ENCODE measurements at places on chromosomes 6 and 20. TPM values are rescaled to one million over a fixed set of nuclear protein-coding genes. Genes with fewer than 3 reads are reported as not detected.

Gene MTFR2
- 1.1 TPM for total RNA-seq

Gene MEI4
- total RNA-seq = not detected

Gene TRIM40
- total RNA-seq = not detected

Gene AVP
- not detected for total RNA-seq

Gene RPS18
- 1,453 TPM for total RNA-seq

Gene CEP250
- total RNA-seq = 23.5 TPM

Gene CASS4
- 31.4 TPM for total RNA-seq

Gene PAK5
- 0.27 TPM for total RNA-seq

Gene HLA-DOB
- total RNA-seq = 6.4 TPM

Gene FAM162B
- 14.3 TPM for total RNA-seq

Gene SLC44A4
- 36.9 TPM for total RNA-seq

Gene GRIK2
- 0.07 TPM for total RNA-seq

GRCh38 chr6:43891072-43891870, 121.3 kb downstream of the VEGFA start:
- no peaks in the 10 kb centered on the region for H3K36me3 ChIP-seq
- H3K27ac ChIP-seq = no peak overlapping the region
- H3K27me3 ChIP-seq = no peaks in the 10 kb centered on the region
- H3K4me3 ChIP-seq = no peak overlapping the region

GRCh38 chr6:132728616-132729015, 14.8 kb upstream of the VNN1 start:
- DNase-seq = no peak
- H3K36me3 ChIP-seq = no peaks in the 10 kb centered on the region
- peaks cover 4% of the 10 kb centered on the region for H3K4me1 ChIP-seq
- no peaks in the 10 kb centered on the region for H3K27me3 ChIP-seq
- no peak overlapping the region for H3K4me3 ChIP-seq

- H3K27me3 ChIP-seq = peaks cover 3% of the 10 kb centered on the region
- peaks cover 5% of the 10 kb centered on the region for H3K4me1 ChIP-seq
- no peak overlapping the region for H3K27ac ChIP-seq
- DNase-seq = no peak
- H3K36me3 ChIP-seq = no peaks in the 10 kb centered on the region
- no peak overlapping the region for H3K4me3 ChIP-seq
These were observed 7.2 kb upstream of the ACSS1 start for GRCh38 chr20:25065072-25065624.

DNA sequence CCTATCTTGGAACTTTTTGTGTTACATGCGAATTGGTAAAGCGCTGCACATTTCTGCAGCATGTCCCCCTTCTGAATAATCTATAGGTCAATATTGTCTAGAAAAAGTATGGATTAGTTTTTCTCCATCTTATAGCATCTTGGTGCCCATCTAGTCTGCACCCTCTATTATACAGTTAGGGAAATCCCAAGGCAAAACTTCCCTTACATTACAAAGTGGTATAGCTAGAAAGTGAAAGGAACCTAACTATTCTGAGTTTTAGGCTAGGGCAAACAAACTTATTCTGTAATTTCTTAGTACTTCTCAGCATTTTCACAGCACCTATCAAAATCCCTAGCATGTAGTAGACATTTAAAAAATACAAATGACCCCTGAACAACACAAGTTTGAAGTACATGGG, 133.5 kb upstream of the CCDC28A start:
- no peaks in the 10 kb centered on the region for H3K27me3 ChIP-seq
- no peaks in the 10 kb centered on the region for H3K4me1 ChIP-seq
- DNase-seq = no peak
- no peak overlapping the region for H3K4me3 ChIP-seq

- peaks cover 24% of the 10 kb centered on the region for H3K4me1 ChIP-seq
- peak overlapping the region; percentile 36 for H3K27ac ChIP-seq
- DNase-seq = no peak
- no peaks in the 10 kb centered on the region for H3K36me3 ChIP-seq
- no peak overlapping the region for H3K4me3 ChIP-seq
These were observed 22.9 kb downstream of the BCAS4 start for GRCh38 chr20:50817776-50818172.

DNA sequence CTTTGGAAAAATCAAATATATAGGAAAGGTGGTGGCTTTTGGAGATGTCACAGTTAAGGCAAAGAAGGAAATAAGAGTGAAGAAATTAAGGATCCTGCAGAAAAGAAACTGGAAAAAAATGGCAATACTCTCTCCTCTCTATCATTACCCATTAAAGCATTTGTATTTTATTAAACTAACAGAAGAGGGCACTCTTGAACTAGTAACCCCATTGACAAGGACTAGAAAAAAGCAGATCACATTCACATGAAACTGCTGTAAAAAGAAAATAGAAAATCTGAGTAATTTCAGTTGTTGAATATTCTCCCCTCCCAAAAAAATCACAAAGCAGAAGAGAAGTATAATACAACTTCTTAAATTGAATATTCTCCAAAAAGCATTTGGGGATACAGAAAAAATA, 104.1 kb upstream of the SLC35B3 start:
- H3K27me3 ChIP-seq = no peaks in the 10 kb centered on the region
- no peaks in the 10 kb centered on the region for H3K36me3 ChIP-seq
- H3K4me3 ChIP-seq = no peak overlapping the region
- H3K27ac ChIP-seq = no peak overlapping the region

DNA sequence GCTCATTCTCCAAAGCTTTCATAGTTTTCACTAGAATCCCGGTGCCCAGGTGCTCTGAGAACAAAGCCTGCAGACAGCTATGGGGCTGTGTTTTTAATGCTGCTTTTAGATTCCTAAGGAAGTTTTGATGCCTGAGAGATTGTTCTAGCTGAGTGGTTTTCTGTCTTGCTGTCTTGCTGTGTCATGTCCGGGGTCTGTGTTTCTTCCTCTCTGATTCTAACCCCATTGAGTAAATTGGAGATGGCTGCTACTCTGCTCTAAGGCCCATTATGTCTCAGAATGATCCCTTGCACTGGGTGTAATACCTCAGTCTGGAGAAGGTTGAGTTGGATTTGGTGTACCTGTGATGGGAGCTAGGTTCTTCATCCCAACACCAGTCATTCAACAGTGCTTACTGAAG, 63.4 kb downstream of the ARID1B start:
- no peaks in the 10 kb centered on the region for H3K27me3 ChIP-seq
- H3K4me3 ChIP-seq = no peak overlapping the region
- no peaks in the 10 kb centered on the region for H3K36me3 ChIP-seq
- no peak overlapping the region for H3K27ac ChIP-seq
- H3K4me1 ChIP-seq = peaks cover 61% of the 10 kb centered on the region
- DNase-seq = no peak

- H3K27me3 ChIP-seq = no peaks in the 10 kb centered on the region
- H3K4me1 ChIP-seq = no peaks in the 10 kb centered on the region
- H3K4me3 ChIP-seq = no peak overlapping the region
- no peaks in the 10 kb centered on the region for H3K36me3 ChIP-seq
These were observed 553.0 kb upstream of the MARCKS start for GRCh38 chr6:113304116-113304515.

- H3K27ac ChIP-seq = peak overlapping the region; percentile 71
- peak overlapping the region; percentile 44 for H3K4me3 ChIP-seq
- H3K4me1 ChIP-seq = peaks cover 6% of the 10 kb centered on the region
- no peaks in the 10 kb centered on the region for H3K36me3 ChIP-seq
These were observed 2.7 kb downstream of the KIAA0408 start for GRCh38 chr6:127456465-127456864.

DNA sequence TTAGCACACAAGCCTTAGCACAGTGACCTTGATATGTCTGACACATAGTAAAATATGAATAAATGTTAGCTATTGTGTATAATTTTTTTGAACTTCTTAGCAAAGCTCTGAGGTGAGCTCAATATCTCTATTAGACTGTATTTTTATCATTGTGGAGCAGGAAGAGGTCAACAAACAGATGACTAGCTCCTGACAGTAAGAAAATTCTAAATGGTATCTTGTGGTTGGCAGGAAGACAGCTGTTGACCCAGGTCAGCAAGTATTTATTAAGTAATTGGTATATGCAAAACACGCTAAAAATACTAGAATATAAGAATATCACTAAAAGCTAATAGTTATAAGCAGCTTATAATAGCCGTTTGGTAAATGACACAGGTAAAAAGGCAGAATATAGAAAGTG, 77.5 kb upstream of the MARCKS start:
- H3K4me3 ChIP-seq = no peak overlapping the region
- H3K27ac ChIP-seq = no peak overlapping the region
- H3K4me1 ChIP-seq = no peaks in the 10 kb centered on the region
- H3K27me3 ChIP-seq = no peaks in the 10 kb centered on the region

GRCh38 chr20:56442389-56443365, 25.8 kb upstream of the RTF2 start:
- no peak overlapping the region for H3K4me3 ChIP-seq
- H3K27ac ChIP-seq = peak overlapping the region; percentile 55

DNA sequence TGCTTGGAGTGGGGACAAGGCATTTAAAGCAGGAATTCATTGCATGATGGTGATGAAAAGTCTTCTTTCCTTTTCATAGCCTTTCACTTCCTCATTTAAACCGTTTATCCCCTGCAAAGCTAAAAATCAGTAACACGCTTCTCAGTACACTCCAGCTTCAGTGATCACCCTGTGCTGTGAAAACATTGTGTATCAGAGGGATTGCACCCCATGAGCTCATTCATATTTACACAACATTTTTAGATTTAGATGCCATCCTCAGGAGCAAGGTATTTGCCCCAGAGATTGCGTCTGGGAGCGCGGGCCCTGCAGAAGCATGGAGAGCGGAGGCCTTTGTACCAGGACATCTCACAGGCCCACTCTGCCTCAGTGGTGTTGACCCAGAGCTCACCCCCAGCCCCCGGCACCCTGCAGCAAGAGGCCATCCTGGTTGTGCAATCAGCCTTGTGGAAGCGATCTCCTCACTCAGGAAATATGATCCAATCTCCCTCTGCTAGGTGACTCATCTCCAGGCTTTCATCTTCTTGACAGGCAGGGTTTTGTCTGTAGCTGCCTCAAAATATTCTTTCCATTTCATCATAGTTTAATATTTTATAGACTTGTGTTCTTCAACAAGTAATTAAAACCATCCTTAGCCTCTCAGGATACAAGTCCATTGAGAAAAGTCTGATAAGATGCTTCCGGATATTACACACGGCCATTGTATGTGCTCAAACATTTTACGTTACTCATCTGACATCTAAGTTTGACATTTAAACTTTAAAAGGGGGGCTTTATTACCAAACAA, 38.9 kb upstream of the THBS2 start:
- H3K4me1 ChIP-seq = no peaks in the 10 kb centered on the region
- DNase-seq = peak; percentile 54
- no peak overlapping the region for H3K4me3 ChIP-seq

- DNase-seq = no peak
- no peak overlapping the region for H3K4me3 ChIP-seq
- peak overlapping the region; percentile 86 for H3K27ac ChIP-seq
- no peaks in the 10 kb centered on the region for H3K27me3 ChIP-seq
- peaks cover 27% of the 10 kb centered on the region for H3K4me1 ChIP-seq
- no peaks in the 10 kb centered on the region for H3K36me3 ChIP-seq
These were observed 9.1 kb upstream of the SERPINB6 start for GRCh38 chr6:2980465-2980855.

DNA sequence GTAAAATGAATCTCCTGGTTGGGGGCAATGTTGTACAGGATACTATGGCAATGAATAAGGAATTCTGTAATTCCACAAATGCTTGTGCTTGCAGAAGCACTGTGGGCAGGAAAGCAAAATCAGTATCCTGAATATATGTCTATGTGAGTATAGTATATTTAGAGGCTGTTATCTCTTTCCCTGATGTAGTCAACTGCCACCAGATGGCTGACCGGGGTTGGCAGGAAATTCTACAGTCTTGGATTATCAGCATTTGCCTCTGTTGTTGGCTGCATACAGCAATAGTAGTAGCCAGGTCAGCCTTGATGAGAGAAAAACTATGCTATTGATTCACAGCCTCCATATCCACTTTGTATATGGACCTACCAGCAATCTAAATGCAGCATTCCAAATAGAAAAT, 425.1 kb upstream of the JAG1 start:
- DNase-seq = no peak
- H3K27ac ChIP-seq = no peak overlapping the region
- H3K4me1 ChIP-seq = no peaks in the 10 kb centered on the region
- H3K27me3 ChIP-seq = no peaks in the 10 kb centered on the region

- DNase-seq = no peak
- H3K27ac ChIP-seq = peak overlapping the region; percentile 85
- H3K36me3 ChIP-seq = no peaks in the 10 kb centered on the region
- peaks cover 4% of the 10 kb centered on the region for H3K4me1 ChIP-seq
- H3K27me3 ChIP-seq = no peaks in the 10 kb centered on the region
These were observed 19.2 kb upstream of the ZSCAN16 start for GRCh38 chr6:28105245-28105639.

- DNase-seq = no peak
- no peaks in the 10 kb centered on the region for H3K27me3 ChIP-seq
- no peak overlapping the region for H3K4me3 ChIP-seq
- no peaks in the 10 kb centered on the region for H3K4me1 ChIP-seq
These were observed 167.5 kb downstream of the VEGFA start for GRCh38 chr6:43937236-43938177.

- no peaks in the 10 kb centered on the region for H3K36me3 ChIP-seq
- peak overlapping the region; percentile 45 for H3K4me3 ChIP-seq
- H3K27me3 ChIP-seq = no peaks in the 10 kb centered on the region
- peak; percentile 95 for DNase-seq
- no peak overlapping the region for H3K27ac ChIP-seq
- peaks cover 25% of the 10 kb centered on the region for H3K4me1 ChIP-seq
These were observed 54.2 kb downstream of the MRPL14 start for GRCh38 chr6:44072959-44073611.

DNA sequence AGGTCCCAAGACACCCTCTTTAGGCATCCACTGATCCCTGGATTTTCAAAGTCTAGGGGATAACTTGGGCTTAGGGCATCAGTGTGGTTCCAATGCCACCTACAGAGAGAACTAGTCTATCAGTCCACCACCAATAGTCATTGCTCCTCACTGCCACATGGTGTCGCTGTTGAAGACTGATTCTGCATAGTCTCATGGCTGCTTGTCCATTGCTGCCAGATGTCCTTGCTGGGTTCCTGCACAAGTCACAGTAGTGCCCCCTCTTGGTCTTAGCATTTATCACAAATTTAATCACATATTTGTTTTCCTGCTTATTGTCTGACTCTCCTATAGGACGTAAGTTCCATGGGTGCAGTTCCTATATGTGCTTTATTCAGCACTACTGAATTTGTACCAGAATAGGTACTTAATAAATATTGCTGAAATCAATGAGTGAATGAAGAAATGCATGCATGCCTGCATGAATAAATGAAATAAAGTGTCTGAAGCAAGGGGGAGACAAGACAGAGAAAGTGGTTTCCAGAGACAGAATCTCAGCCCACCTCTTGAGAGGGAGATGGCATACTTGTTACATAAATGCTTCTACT, 45.9 kb upstream of the RALY start:
- H3K27ac ChIP-seq = no peak overlapping the region
- H3K4me3 ChIP-seq = no peak overlapping the region
- H3K36me3 ChIP-seq = no peaks in the 10 kb centered on the region
- H3K27me3 ChIP-seq = no peaks in the 10 kb centered on the region
- peak; percentile 32 for DNase-seq

DNA sequence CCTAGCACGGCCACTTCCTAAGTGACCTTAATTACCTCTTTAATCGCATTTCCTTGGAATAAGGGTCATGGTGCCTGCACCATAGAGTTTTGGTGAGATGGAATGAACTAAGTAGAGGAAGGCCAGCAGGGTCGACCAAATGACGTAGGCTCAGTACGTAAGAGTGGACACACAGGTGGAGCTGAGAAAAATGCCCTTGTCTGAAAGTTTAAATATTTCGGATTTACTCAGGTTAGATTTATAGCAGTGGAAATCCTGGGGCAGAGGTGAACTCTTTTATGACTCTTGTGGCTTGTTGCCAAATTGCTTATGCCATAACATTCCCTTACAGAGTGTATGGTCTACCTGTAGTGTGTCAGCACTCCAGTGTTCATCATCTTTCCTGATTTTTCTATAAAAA, 23.6 kb upstream of the BTBD3 start:
- H3K36me3 ChIP-seq = no peaks in the 10 kb centered on the region
- no peaks in the 10 kb centered on the region for H3K27me3 ChIP-seq
- no peak overlapping the region for H3K4me3 ChIP-seq
- DNase-seq = no peak

All from upper lobe of left lung (tissue), 6 donors.